ENCODE measurements at places on chromosomes 11 and 22.

DNA sequence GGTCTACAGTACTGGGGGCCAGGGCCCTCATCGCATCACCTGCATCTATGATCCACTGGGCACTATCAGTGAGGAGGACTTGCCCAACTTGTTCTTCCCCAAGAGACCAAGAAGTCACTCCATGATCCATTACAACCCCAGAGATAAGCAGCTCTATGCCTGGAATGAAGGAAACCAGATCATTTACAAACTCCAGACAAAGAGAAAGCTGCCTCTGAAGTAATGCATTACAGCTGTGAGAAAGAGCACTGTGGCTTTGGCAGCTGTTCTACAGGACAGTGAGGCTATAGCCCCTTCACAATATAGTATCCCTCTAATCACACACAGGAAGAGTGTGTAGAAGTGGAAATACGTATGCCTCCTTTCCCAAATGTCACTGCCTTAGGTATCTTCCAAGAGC, 3.8 kb upstream of the PPFIBP2 start:
- DNase-seq, result no peak

- DNase-seq, result no peak
Observed at GRCh38 chr11:123381817-123382554, 48.1 kb upstream of the GRAMD1B start.

GRCh38 chr11:67382276-67383136, 9.1 kb upstream of the CLCF1 start:
- peak; percentile 85 for DNase-seq

DNA sequence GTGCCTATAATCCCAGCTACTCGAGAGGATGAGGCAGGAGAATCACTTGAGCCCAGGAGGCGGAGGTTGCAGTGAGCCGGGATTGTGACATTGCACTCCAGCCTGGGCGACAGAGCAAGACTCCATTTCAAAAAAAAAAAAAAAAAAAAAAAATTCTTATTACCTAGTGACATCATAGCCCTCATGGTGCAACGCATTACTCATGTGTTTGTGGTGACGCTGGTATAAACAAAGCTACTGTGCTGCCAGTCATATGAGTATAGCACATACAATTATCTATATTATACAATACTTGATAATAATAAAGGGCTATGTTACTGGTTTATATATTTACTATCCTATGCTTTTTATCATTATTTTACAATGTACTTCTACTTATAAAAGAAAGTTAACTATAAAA, 41.2 kb downstream of the OR2AT4 start:
- DNase-seq, result no peak
